Activated T-cell treated with anti-CD3 and anti-CD28 coated beads for 1 hour (primary cell): ENCODE measurements at places on chromosomes 5 and 9.

- DNase-seq, result no peak
Observed at GRCh38 chr9:114163517-114163951, 8.2 kb downstream of the COL27A1 start.

DNA sequence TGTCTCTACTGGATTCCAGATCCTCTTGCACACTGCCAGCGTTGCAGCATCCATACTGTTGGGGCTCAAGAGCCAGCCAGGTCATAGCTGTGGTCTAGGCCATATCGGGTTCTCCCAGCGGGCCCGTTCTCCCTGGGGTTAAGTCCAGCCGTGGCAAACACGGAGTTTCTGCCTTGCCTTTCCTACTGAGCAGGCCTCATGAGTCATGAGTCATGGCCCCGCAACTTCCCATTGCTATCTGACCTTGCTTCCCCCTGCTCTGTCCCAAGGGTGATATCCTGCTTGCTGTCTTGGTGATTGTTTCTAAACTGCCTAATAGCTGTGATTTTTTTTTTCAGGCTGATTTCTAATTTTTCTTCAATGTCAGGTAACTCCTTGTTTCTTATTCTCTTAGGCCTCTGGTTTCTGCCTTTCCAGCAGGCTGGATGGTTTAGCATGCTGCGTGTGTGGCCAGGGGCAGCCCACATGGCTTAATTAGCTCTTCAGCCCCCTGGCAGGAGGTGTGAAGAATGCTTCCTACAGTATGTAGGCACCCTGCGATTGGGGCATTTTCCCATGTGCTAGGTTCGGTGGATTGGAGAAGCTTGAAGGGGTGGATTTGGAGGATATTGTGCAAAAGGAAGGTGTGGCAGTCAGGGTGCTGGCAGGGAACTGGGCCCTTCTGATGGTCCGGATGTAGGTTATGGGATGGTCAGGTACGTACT lies 18.7 kb downstream of the DAPK1 start:
- DNase-seq, result no peak

- no peak for DNase-seq
Observed at GRCh38 chr9:97934321-97935115, 3.5 kb downstream of the HEMGN start.

DNA sequence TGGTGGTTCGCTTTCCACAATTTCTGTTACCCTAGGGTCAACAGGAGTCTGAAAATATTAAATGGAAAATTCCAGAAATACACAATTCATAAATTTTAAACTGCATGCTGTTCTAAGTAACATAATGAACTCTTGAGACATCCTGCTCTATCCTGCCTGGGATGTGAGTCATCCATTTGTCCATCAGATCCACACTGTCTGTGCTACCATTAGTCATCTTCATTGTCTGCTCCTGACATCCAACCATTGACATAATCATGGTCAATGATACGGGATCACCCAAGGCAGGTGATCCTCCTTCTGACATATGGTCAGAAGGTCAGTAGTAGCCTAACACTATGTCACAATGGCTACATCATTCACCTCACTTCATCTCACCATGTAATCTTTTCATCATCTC lies 276.7 kb upstream of the KIF2A start:
- DNase-seq, result no peak

GRCh38 chr9:93193388-93194220 lies 9.7 kb downstream of the WNK2 start:
- DNase-seq, result no peak

GRCh38 chr5:172798422-172799215 lies 27.6 kb upstream of the DUSP1 start:
- DNase-seq, result no peak

- no peak for DNase-seq
Observed at GRCh38 chr5:143682246-143682905, 129.6 kb upstream of the HMHB1 start.

DNA sequence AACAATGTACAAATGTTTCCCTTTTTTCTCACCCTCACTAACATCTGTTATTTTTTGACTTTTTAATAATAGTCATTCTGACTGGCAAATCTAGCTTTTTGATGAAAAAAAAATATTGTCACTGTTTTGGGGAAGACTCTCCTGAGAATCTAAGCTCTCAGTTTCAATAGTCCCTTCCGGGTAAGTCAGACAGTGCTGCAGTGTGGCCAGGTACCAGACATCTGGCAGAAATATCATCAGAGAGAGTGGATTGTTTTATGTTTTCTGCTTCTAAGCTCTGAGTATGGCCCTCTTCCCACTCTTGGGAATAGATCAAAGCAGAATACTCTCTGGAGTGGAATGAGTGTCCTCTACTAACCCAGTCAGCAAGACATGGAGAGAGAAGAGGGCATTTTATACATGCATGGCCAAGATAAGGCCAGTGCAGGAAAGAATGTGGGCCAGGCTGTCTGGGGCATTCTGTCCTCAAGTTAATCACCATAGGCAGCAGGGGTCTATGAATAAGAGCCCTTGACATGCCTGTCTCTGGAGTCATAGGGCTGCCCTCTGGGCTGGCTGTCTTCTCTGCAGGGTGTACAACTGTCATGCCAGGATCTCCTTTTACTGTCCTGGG lies 38.5 kb upstream of the OR2S2 start:
- no peak for DNase-seq

DNA sequence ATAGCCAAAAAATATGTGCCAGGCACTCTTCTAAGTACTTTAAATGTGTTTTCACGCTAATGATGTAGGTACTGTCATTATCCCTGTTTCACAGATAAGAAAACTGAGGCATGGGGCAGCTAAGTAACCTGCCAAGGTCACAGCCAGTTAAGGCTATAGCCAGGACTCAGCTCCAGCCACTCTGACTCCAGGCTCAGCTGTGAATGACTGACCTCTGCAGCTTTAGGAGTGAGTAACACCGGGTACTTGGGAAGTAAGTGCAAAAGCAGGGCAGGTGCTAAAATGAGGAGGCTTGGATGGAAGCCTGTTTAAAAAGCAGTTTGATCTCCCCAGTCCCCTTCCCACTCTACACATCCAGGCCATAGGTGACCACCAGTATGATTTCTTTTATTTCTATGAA lies 10.6 kb upstream of the SHC3 start:
- DNase-seq, result no peak

DNA sequence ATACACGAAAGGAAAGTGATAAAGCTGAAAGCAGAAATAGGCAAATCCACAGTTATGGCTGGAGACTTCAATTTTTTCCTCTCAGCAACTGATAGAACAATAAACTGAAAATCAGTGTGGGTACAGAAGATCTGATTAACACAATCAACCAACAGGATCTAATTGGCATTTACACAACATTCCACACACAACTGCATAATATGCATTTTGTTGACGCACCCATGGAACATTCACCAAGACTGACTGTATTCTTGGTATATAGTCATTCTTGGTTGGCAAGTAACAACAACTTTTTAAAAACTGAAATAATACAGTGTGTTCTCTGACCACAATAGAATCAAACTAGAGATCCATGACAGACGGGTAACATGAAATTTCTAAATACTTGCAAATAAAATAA lies 218.7 kb upstream of the S1PR3 start:
- DNase-seq, result no peak

- no peak for DNase-seq
Observed at GRCh38 chr9:107274096-107274495, 9.0 kb upstream of the RAD23B start.

DNA sequence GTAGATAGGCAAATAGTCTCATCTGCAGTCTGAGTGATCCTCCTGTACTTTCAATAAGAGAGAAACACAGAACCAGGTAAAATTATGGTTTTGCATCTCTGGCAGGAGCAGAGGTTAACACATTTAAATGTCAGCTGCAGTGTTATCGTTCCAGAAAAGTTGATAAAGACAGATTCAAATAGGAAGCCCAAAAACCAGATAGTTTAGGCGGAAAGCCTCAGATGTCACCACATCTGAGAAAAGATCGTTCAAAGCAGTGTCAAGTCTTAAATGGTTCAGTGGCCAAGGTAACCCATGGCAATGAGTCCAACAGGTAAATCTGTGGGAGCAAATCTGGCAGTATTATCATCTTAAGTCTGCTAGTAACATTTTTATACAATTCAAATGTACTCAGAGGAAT lies 542.1 kb upstream of the MEF2C start:
- DNase-seq, result no peak

GRCh38 chr5:157965040-157965678 lies 106.2 kb upstream of the CLINT1 start:
- no peak for DNase-seq

GRCh38 chr9:16262477-16263261 lies 607.8 kb downstream of the BNC2 start:
- DNase-seq, result no peak

DNA sequence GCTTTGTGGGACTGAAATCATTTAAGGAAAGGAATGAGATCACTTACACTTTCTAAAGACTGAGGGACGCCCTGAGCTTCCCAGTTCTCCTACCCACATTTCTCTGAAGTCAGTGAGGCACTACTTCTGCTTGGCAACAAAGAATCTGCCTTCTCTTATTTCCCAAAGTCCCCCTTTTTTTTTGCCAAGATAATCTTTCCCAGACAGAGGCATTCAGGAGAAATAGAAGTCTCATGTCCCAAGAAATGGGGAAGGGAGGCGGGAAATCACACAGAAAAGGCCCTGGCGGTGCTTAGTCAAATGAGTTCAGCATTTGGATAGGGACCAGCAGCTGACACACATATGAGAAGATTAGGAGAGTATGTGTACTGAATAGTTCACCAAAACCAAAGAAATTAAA lies 159.7 kb downstream of the MUSK start:
- no peak for DNase-seq

DNA sequence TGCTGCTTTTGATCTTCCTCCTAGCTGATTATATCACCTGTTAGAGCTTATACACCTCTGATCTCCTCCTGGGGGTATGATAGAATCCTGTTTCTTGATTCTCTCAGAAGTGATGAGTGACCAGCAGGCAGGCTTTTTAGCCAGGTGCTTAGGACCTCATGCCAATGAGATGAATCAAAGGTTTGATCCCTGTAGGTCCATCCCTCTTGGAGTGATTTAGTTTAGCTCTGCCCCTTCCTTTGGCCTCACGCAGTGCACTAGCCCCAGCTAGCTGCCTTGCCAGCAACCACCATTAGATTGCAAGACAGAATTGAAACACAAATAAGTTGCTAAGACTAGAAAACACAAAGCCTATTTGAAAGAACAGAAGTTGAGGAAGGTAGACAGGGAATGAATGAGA lies 84.4 kb downstream of the ZSWIM6 start:
- DNase-seq, result no peak

DNA sequence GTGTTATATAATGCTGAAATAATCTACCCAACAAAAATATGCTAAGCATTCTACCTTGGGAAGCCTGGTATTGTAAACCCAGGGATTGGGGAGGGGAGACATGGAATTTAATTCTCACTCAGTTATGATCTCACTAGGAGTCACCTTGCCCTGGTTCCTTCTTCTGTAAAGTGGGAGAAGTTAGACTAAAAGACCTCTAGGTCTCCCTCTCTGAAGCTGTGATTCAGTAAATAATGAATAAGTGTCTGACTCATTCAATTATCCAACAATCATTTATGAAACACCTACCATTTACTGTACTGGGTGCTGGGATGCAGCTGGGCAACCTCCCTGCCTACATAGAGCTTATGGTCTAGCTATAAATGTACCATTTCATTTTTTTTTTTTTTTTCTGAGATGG lies 20.2 kb upstream of the SPARC start:
- no peak for DNase-seq

DNA sequence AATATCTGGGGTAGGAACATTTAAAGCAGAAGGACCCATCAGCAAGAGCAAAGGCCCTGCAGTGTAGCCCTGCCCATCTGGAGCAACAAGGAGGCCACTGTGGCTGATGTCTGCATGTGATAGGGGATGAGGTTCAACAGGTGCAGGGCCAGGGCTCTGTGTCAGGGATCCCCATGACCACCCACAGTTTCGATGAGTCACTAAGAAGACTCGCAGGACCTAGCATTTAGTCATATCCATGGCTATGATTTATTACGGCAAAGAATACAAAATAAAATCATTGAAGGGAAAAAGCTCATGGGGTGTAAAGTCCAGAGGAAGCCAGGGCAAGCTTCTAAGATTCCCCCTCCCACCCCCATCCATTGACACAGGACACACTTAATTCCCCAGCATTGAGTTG lies 188.6 kb downstream of the ADGRV1 start:
- DNase-seq, result no peak

GRCh38 chr5:161314033-161314432 lies 232.5 kb downstream of the GABRB2 start:
- DNase-seq, result no peak

- DNase-seq, result no peak
Observed at GRCh38 chr5:68500813-68501212, 285.3 kb downstream of the PIK3R1 start.

DNA sequence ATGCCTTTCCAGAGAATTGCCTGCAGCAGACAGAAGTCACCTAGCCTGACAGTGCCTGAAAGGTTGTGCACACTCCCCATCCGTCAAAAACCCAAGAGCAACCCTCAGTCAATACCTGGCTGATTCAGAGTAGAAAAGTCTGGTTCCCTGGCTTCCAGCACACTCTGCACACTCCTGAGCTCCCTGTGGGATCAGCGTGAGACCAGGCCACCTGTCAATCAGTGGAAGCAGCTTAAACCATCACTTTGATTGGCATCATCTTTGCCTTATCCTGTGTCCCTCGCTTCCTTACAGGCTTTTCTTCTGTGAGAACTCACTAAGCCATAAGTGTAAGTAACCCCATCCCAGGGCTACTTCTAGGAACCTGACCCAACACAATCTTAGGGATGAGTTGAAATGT lies 109.8 kb downstream of the ACTL7B start:
- DNase-seq, result no peak

- DNase-seq, result no peak
Observed at GRCh38 chr5:129114539-129115193, 20.1 kb downstream of the ISOC1 start.

- DNase-seq, result no peak
Observed at GRCh38 chr5:126062398-126063221, 360.6 kb upstream of the GRAMD2B start.

DNA sequence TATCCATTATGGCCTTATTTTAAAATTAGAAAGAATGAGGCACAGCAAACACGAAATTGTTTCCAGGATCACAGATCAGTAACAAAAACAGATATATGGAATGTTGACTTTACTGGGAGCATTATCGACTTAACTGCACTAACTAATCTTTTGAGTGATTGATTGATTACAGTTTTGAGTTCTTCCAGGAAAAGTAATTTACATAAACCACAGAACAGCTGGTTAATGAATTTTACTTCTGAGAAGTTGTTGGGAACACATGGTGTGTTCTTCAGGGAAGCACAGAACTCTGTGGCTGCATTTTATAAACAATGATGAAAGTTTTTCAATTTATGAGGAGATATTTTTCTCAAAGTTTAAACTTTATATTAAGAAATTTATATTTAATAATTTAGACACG lies 802.4 kb upstream of the ACO1 start:
- no peak for DNase-seq

GRCh38 chr9:133060417-133060841 lies 1.4 kb upstream of the CEL start:
- DNase-seq, result no peak

DNA sequence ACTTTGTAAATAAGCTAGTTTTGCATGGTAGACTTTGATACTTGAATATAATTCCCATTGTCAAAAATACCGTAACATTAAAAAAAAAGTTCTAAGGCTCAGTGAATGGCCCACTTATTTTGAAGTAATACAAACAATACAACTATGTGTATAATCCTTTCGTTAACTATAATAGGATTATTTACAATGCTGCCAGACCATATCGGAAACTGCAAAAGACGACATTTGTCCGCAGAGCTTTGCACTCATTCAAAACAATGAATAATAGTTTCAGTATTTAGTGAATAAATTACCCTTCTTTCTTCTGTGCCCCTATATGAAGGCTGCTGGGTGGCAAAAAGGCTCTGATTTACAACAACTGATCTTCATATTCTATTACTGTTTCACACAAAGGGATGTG lies 121.8 kb downstream of the DROSHA start:
- DNase-seq, result no peak
